ENCODE measurements at places on chromosomes 4 and X.

DNA sequence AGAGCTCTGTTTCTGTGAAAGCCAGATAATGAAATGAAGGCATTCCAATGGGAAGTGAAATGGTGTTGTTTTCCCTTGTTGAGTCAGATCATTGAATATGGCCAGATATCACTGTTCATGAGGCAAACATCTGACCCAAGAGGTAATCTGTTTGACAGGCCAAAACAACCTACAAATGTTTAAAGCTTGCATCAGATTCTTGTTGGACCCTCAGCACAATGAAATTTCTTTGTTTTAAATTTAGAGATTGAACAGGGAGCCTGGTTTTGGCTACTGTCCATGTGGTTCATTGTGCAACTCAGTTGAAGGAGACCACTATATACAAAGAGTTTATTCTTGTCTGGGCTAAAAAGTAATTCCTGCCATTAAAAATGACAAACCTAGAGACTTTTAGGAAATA, 159.1 kb downstream of the AFF2 start:
- H3K4me3 ChIP-seq, result no peak overlapping the region
- no peak for DNase-seq
- H3K27ac ChIP-seq, result no peak overlapping the region
- H3K36me3 ChIP-seq, result no peaks in the 10 kb centered on the region

- no peaks in the 10 kb centered on the region for H3K4me1 ChIP-seq
- DNase-seq, result no peak
- no peak overlapping the region for H3K4me3 ChIP-seq
- H3K36me3 ChIP-seq, result no peaks in the 10 kb centered on the region
- H3K27ac ChIP-seq, result no peak overlapping the region
These were observed 275.2 kb downstream of the QDPR start for GRCh38 chr4:17236686-17237085.

DNA sequence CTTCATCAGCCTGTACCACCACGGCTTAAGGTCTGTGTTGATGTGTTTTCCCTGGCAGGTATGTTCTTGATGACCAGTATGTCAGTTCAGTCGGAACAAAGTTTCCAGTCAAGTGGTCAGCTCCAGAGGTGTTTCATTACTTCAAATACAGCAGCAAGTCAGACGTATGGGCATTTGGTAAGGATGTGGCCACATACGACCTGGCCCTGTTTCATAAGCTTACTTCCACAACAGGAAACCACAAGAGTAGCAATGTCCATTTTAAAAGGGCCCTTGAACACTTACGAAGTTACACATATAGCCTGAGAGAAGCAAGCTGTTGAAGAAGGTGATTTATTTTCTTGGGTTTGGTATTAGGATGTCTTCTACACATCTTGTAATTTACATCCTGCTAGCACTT, 46.1 kb downstream of the BMX start:
- no peaks in the 10 kb centered on the region for H3K27me3 ChIP-seq
- DNase-seq, result no peak
- H3K4me3 ChIP-seq, result no peak overlapping the region

GRCh38 chrX:46967547-46967946, 55.3 kb downstream of the JADE3 start:
- H3K27me3 ChIP-seq, result no peaks in the 10 kb centered on the region
- no peak for DNase-seq
- H3K4me1 ChIP-seq, result peaks cover 18% of the 10 kb centered on the region
- H3K36me3 ChIP-seq, result no peaks in the 10 kb centered on the region

DNA sequence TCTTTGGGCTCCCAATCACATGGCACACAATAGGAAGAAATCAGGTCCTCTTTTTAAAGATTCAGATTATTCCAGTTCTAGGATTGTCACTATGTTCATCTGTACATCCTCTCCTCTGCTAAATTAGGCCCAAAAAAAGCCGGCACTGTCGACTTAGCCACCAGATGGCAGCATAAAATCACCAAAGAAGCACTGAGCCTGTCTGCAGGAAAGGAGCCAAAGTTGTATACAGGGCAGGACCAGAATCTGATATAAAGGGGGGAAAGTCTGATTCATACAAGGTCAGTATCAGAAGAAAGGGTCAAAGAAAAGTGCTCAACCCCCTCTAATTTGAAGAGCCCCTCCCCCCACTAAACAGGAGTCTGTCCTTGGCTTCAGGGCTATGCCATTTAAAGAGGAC, 292.5 kb downstream of the CHIC1 start:
- H3K4me3 ChIP-seq, result no peak overlapping the region
- H3K36me3 ChIP-seq, result no peaks in the 10 kb centered on the region
- H3K27ac ChIP-seq, result no peak overlapping the region
- DNase-seq, result peak; percentile 18

DNA sequence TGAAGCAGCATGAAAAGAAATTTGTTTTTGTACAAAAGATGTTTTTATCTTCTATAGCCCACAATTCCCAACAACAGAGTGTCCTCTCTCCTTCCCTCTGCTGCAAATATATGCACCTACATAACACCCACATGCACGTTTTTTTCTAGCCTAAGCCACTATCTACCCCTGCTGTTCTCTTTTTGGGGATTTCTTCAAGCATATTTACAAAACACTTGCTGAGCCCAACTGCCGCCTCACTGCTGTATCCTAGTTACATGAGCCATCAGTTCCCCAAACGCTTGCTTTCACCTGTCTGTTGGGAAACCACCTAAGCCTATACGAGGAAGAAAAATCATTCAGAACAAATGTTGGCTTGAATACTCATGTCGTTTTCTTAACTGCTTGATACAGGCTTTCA, 127.2 kb downstream of the CHRNA9 start:
- peaks cover 32% of the 10 kb centered on the region for H3K4me1 ChIP-seq
- H3K27me3 ChIP-seq, result no peaks in the 10 kb centered on the region
- H3K36me3 ChIP-seq, result peaks cover 34% of the 10 kb centered on the region
- no peak overlapping the region for H3K4me3 ChIP-seq
- no peak for DNase-seq

- H3K27ac ChIP-seq, result no peak overlapping the region
- no peak overlapping the region for H3K4me3 ChIP-seq
- DNase-seq, result no peak
- H3K36me3 ChIP-seq, result no peaks in the 10 kb centered on the region
- H3K27me3 ChIP-seq, result peaks cover 4% of the 10 kb centered on the region
These were observed 50.9 kb downstream of the BEND4 start for GRCh38 chr4:42101446-42101975.

GRCh38 chr4:39631700-39632079, 7.0 kb downstream of the SMIM14 start:
- no peaks in the 10 kb centered on the region for H3K36me3 ChIP-seq
- no peak for DNase-seq
- peaks cover 13% of the 10 kb centered on the region for H3K27me3 ChIP-seq
- no peak overlapping the region for H3K27ac ChIP-seq
- no peaks in the 10 kb centered on the region for H3K4me1 ChIP-seq
- no peak overlapping the region for H3K4me3 ChIP-seq

DNA sequence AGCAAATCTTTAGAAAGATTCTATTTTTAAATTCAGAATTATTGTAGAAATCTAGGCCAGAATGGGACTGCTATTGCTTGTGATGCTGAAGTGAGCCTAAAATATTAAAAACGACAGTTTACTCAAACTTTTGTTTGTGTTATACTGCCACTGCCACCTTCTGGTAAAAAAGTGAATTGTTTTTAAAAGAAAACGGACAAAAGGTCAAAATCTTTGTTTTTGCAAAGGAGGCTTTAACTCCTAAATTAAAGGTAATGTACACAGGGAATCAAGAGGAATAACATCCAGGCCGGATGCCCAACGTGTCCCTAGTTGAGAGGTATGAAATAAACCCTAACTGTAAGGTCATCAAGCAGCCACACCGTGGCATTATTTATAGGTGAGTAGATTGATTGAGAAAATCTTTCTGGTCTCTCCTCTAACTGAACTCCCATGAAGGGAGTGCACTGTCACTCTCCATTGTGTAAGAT, 338.3 kb upstream of the GALNT7 start:
- H3K27ac ChIP-seq, result no peak overlapping the region
- no peaks in the 10 kb centered on the region for H3K36me3 ChIP-seq
- no peaks in the 10 kb centered on the region for H3K27me3 ChIP-seq
